Dermis microvascular lymphatic vessel endothelial cell (primary cell): ENCODE measurements at places on chromosomes 7 and 10. TPM values are rescaled to one million over a fixed set of nuclear protein-coding genes. Genes with fewer than 3 reads are reported as not detected.

DNA sequence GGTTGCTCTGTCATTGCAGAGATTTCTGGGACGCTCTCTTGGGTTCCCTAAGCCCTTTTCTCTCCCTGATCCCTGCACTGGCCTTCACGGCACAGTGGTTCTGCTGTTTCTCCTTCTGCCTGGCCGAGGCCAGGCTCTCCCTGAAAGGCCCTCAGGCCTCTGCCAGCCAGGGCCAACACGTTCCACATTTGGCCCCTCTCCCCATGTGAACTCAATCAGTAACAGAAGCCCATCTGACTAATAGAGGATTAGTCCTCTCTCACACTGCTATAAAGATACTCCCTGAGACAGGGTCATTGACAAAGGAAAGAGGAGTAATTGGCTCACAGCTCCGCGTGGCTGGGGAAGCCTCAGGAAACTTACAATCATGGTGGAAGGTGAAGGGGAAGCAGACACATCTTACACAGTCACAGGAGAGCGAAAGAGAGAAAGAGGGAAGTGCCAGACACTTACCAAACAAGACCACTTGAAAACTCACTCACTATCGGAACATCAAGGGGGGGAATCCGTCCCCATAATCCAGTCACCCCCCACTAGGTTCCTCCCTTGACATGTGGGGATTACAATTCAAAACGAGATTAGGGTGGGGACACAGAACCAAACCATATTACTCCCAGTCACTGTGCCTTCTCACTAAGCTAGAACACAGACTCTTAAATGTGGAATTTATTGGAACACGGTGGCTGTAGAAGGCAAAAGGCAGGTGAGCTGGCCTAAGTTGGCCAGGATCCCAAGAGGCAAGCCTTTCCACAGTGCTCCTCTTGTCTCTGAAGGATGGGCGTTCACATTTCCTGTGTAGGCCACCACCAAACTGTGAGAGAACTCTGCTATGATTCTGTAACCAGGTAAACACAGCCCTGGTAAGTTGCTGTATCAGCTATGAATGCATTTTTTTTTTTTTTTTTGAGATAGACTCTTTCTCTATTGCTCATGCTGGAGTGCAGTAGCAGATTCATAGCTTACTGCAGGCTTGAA is 8.8 kb downstream of the FZD8 start:
- DNase-seq, result no peak

GRCh38 chr10:61319386-61320256 is 133.6 kb downstream of the TMEM26 start:
- DNase-seq, result no peak

- peak; percentile 63 for DNase-seq
Measured at GRCh38 chr7:12713625-12714378, 26.4 kb downstream of the ARL4A start.

- DNase-seq, result peak; percentile 81
Measured at GRCh38 chr7:127347567-127348246, 44.8 kb downstream of the ZNF800 start.

DNA sequence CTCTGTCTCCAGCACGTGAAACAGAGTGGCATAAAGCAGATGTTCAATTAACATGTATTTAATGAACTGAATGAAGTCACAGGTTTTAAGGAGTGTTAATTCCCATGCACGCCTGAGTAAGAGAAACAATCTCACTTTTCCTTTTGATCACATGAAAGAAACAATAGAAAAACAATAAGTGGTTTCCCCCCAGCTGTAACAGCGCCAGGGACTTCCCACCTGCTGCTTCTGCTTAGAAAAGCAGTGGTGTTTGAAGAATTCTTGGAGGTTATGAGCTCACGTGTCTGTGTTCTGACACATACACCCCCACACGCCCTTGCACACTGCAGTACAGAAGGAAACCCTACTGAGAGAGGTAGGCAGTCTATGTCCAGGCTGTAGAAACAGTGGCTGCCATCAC is 51.3 kb upstream of the FRMD4A start:
- peak; percentile 81 for DNase-seq

DNA sequence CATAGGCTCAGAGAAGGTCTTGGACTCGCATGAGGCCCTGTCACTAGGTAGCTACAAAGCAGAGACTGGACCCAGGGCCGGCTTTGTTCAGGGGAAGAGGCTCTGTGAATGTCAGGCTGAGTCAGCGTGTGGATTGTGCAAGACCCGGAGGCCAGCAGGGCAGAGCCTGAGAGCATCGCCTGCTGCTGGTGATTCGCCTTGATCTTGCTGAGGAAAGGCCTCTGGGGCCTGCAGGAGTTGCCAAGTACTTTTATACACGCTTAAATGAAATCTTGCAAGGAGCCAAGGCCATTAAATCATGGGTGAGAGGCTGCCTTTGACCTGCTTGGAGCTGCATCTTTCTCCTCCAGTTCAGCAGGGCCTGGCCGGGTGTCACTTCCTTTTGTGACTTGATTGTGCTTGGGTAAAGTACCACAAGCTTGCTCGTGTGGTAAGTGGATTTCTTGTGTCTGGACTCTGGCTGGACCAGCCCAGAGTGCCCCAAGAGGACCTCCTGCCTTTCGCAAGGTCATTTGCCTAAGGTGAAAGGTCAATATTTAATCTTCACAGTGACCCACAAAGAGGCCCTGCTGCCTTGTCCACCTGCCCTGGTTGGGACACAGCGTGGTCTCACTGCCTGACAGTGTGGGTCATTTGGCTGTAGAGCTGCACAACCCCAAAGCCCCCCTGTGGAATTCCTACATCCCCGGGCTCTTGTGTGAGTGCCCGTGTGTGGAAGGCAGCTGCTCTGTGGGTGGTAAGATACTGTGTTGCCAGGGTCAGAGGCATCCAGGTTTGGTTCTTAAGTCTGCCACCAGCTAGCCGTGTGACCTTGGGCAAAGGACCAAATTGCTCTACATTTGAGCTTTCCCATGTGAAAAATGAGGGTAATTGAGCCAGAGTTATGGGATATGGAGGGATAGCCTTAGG is 38.6 kb upstream of the SH2D4B start:
- DNase-seq, result peak; percentile 90

- DNase-seq, result no peak
Measured at GRCh38 chr10:86413046-86413728, 46.6 kb upstream of the GRID1 start.

DNA sequence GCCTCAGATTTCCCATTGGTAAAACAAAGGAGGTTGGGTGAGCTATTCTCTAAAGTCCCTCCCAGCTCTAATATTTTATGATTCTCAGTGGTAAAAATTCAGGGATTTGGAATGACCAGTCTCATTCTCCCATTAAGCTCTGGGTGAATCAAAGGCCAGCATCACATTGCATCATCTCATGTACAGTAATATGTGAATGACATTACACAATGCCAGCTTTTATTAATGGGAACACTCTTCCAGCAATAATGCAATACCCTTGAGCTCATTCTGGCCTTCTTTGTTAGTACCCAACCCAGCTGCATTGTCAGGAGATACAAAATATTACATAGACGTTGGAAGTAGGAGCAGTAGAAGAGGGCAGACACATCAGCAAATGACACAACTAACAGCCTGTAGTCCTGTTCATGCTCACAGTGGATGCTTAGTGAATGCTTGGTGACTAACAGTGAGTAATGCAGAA is 100.0 kb upstream of the EGR2 start:
- DNase-seq, result no peak

- no peak for DNase-seq
Measured at GRCh38 chr7:25408012-25408687, 179.9 kb upstream of the NPVF start.

LIPN gene
- not detected in 2 replicates for total RNA-seq

CALHM3 gene
- not detected in 2 replicates for total RNA-seq

DNAH11 gene
- total RNA-seq, result 0.13 and 0.25 TPM in 2 replicates

HNRNPH3 gene
- 19.8 and 22.5 TPM in 2 replicates for total RNA-seq
